Left forelimb (tissue), 1 donor: ENCODE measurements at places on chromosomes 4 and X.

- no peak for DNase-seq
Measured at GRCh38 chr4:168409089-168409801, 71.0 kb downstream of the DDX60L start.

GRCh38 chr4:135476272-135476671 is 1274.7 kb upstream of the PABPC4L start:
- DNase-seq = no peak

GRCh38 chr4:100098681-100099080 is 91.6 kb downstream of the DDIT4L start:
- DNase-seq = no peak

DNA sequence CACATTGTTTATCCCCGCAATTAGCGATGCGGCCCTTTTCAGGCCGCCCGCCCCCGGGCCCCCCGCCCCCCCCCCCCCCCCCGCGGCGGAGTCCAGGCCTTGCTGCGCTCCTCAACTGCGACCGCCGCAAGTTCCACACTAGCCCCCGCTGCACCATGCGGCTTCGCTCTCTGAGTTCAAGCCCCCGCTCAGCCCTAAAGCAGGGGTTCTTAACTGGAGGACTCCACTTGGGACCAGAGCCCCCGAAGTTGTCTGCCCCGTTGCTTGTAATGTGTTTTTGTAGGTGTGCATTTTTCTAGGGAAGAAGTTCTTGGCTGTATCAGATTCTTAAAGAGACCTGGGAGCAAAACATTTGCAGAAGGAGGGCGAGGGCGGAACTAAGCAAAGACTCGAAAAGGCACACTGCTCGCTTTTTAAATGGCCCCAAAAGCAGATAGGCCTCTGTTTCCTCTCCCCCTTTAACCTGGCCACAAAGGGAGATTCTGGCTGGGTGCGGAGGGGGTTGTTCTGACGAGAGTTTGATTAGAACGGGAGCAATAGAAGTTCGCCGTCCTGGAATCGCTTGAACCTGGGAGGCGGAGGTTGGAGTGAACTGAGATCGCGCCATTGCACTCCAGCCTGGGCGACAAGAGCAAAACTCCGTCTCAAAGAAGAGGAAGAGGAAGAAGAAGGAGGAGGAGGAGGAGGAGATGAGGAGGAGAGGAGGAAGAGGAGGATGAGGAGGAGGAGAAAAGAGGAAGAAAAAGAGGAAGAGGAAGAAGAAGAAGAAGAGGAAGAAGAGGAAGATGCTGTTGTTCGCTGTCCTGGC is 2.3 kb upstream of the MSX1 start:
- DNase-seq = no peak

DNA sequence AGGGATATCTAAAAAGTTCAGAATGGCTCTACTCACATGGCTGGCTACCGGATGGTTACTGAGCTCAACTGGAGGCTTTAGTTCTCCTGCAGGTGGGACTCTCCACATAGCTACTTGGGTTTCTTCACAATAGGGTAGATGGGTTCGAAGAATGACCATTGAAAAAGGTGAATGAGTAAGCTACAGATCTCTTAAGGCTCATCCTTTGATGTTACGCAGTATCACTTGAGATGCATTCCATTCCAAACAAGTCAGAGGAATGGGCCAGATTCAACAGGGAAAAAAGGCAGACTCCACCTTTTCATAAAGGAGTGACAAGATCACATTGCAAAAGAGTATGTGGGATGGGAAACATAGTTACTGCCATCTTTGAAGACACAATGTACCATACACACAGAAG is 52.6 kb downstream of the DDX53 start:
- no peak for DNase-seq

- DNase-seq = no peak
Measured at GRCh38 chr4:116217781-116218180, 867.6 kb downstream of the TRAM1L1 start.

- no peak for DNase-seq
Measured at GRCh38 chr4:160247091-160247656, 1144.3 kb downstream of the RAPGEF2 start.

DNA sequence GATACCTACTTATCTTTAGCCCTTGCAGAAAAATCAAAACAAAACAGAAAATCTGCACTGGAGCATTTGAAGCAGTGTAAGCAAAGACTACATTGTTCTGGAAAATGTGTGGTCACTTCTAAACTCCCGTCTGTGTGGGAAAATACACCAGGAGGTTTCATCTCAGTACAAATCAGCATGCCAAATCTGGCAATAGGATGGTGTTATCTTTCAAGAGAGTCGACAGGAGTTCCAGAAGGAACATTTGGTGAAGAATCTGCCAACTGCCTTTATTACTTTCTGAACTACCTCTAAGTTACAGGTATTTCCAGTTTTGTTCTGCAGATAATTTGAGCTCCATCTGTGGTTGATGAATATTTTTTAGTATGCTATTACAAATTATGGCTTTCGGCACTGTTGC is 1348.0 kb downstream of the RAPGEF2 start:
- no peak for DNase-seq

DNA sequence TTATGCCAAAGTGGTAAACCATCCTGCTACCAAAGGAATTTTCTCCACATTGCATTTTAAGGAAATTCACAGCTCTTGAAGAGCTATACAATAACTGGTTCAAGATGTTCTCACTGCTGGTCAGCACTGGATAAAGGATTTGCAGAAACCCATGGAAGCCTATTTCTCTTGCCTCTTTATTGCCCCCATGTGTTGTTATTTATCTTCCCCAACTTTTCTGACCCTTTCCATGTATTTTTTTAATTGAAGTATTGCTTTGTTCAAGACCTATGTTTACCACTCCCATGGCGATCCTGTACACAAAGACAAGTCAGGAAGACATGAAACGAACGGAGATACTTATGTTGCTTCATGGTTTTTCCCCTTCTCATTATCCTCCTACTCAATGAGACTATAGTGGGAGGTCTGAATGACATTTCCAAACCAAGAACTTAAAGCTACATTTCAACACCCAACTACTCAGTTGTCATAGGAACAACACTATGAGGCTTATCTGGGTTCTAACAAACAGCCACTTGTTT is 566.4 kb upstream of the DIPK2B start:
- no peak for DNase-seq

DNA sequence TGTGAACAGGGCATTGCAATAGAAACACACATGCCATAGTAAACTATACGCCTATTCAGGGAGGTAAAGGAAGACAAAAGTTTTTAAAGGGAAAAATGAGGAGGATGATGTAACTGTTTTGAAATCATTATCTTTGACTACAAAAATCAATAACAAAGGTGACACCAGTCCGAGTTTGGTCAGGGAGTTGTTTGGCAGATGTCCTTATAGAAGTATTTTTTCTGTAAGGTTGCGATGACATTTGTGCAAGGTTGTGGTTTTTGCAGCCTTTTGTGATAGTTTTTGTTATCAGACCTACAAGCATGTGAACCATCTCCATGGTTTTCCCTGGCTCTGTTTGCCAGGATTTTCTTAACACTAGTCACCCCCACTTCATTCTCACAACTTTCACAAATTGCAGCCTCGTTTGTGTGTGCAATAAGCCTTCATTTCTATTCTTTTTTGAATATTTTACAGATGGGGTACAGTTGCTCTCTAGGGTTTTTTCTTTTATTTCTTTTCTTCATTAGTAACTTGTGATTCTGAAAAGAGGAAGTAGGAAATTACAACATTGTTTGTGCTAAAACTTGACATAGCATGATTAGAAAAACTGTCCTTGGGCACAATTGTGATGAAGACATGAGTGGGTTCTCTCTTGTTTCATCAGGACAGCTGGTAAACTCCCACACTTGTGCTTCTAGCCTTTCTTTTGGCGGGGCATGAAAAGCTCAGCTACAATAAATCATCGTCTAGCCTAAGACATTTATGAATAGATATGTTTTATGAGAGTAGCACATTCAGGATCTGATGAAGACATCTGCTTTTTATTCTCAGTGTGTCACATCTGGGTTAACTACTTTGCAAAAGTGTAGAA is 60.2 kb upstream of the PNPLA4 start:
- no peak for DNase-seq

DNA sequence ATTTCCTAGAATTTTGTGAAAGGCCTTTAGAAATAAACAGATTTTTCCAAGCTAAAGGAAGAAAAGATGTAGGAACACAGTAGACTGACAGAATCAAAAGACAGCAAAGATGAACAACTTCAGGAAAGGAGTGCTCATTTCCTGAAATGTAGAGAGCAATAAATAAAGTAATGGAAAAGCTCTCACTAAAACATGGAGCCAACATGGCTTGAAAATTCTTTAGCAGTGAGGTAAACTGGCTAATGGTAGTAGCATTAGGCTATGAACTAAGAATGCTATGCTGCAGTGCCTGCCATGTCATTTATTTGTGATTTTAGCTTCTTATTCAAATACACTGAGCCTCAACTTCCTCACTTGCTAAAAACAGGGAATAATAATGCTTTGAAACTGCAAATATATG is 108.7 kb downstream of the IQCM start:
- no peak for DNase-seq

DNA sequence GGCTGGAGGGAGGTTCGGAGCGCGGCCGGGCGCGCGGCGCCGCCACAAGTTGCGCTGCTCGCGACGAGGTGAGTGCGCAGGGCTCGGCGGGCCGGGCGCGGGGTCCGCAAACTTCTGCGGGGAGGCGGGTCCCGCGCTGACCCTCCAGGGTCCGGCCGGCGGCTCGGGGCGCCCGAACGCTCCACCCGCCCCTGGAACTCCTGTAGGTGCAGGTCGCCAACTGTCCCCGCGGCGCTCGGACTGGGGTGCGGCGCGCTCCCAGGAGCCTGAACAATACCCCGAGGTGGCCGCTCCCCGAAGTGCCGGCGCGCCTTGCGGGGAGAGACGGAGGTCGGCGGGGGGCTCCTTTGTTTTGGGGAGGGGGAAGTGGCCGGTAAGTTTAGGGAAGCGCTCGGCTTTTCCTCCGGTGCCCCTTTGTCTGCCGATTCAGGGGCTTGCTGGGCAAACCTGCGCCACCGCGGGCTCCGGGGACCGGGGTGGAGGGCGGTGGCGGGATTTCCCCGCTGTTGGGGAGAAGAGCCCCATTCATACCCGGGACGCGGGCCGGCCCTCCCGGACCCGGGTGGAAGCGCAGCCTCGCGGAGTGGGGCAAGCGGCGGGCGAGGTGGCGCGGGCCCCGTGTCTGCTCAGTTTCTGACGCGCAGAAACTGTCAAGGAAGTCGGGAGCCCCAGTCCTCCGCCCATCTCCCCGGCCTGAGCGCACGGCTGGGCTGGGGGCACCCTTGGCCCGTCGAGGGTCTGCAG is 694 bp downstream of the TBL1X start:
- no peak for DNase-seq
